ENCODE measurements at places on chromosomes 3 and 15.
A peak's percentile ranks its signal among the peaks of the same experiment; 100 is the strongest.

- DNase-seq, result no peak
Measured at GRCh38 chr3:2851835-2852234, 258.3 kb downstream of the IL5RA start.

- DNase-seq, result no peak
Measured at GRCh38 chr3:155872904-155873646, 2.6 kb downstream of the GMPS start.

DNA sequence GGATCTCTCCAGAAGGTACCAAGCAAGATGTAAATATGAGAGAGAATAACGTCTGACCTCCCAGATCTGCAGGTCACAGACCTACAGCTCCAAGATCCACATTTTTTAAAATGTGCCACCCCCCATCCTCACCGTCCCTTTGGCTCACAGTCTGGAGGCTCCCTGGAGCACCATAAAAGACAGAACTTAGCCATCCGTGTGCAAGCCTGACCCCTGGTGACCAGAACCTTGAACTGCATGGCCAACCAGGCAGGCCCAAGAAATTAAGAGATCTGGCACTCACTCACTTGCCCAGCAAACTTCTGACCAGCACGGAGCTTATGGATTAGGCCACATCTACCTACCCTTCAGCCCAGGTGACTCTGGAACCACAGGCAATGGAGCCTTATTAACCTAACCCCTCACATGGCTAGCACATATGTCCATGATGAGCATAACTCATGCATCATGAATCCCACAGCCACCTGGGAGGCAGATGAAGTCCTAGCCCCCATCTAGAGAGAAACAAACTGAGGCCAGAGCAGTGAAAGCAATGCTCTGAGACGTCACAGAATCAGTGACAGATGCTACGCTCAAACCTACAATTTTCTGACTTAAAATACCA lies 275.3 kb downstream of the UACA start:
- DNase-seq, result peak; percentile 79

- DNase-seq, result no peak
Measured at GRCh38 chr3:49358884-49359225, 702 bp upstream of the GPX1 start.

DNA sequence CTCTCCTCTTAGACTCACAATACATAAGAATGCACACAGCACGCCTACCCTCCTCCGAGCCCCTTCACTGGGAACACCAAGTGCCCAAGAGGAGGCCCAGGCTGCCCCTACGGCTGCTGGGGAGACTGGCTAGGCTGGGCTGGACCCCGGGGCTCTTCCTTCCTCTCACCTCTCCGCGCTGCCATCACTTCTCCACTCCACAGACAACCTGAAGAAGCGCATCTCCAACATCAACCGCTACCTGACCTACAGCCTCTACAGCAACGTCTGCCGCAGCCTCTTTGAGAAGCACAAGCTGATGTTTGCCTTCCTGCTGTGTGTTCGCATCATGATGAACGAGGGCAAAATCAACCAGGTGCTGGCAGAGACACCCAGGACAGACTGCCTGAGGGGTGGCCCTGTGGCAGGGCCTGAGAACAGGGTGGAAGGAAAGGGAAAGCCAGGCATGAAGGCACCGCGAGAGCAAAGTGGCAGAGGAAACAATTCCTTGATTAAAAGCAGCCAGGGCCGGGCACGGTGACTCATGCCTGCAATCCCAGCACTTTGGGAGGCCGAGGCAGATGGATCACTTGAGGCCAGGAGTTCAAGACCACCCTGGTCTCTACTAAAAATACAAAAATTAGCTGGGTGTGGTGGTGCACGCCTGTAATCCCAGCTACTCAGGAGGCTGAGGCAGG lies 51.6 kb downstream of the SEMA3G start:
- DNase-seq, result no peak

- peak; percentile 24 for DNase-seq
Measured at GRCh38 chr15:66865622-66866611, 163.9 kb downstream of the SMAD6 start.
